ENCODE measurements at places on chromosomes 3 and 15.
A peak's percentile ranks its signal among the peaks of the same experiment; 100 is the strongest.

DNA sequence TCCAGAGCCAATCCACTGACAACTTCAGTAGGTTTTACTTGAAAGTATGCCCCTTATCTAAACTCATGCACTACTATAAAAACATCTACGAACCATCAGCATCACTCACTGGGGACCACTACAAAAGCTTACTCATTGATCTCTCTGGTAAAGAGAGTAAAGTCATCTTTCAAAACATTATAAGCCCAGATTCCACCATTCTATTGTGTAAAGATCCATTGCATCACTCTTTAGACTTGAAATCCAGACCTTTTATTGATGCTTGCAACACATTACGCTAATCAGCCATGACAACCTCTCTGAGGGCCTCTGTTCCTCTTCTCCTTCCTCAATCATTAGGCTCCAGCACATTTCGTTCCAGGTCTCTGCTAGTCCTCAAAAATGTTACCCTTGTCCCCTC is 248.9 kb upstream of the WNT5A start:
- DNase-seq = no peak

GRCh38 chr15:55254916-55255679 is 34.5 kb downstream of the RAB27A start:
- DNase-seq = no peak

GRCh38 chr3:174466471-174467054 is 392.6 kb upstream of the NAALADL2 start:
- DNase-seq = no peak

- no peak for DNase-seq
Observed at GRCh38 chr3:71304684-71305083, 278.8 kb downstream of the FOXP1 start.

DNA sequence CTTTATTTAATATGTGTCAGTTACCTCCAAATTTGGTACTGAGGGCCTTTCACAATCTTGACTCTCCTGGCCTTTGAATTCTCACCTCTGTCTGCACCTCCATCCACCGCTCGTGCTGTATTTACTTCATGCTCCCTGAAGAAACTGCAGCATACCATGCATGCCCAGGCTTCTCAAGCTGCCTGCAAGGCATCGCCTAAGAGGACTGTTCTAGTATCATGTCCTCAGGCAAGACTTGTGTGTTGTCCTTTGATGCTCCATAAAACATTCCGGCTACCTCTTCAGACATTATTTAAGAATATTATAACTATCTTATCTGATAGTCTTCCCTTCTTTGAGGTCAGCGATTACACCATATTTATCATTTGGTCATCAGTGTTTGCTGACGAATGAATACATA is 682.5 kb downstream of the NR2F2 start:
- no peak for DNase-seq

DNA sequence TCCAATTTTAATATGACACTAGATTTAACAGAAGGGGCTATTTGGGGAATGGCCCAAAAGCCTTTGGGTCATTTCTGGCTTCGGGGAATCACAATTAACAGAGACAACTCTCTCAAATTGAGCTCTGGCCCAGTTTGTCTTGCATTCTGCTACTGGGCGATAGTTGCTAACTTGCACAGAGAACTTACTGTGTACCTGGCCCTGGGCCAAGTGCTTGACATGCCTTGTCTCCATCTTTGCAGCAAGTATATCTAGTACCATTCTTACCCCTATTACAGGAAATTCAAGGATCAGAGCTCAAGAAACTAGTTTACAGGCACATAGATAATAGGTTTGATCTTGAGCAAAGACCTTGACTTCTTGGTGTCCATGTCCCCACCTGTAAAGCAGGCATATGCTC is 175.7 kb downstream of the TMEM108 start:
- DNase-seq = no peak

DNA sequence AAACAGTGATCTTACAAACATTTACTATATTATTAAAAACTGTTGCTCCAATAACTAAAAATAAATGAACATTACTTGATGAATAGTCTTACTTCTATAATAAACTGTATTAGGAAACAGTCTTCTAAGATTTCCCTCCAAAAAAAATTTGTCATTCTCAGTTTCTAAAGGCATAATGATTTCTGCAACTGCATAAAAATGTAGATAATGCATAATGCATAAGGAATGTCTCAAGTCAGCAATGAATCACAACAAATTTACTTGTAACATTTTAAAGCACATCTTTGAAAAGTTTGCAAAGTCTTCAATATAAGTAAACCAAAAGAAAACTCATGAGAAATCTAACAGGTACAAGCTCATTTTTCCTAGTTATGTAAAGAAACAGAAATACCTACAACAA is 113.5 kb downstream of the VPS13C start:
- no peak for DNase-seq

- DNase-seq = peak; percentile 38
Observed at GRCh38 chr15:65384895-65385869, 7.4 kb upstream of the IGDCC3 start.
